Small intestine (tissue), 16 donors: ENCODE measurements at places on chromosomes 2 and 18. TPM values are rescaled to one million over a fixed set of nuclear protein-coding genes. Genes with fewer than 3 reads are reported as not detected.

GRCh38 chr2:134648586-134648985 lies 70.2 kb downstream of the TMEM163 start:
- no peak for DNase-seq

Gene KCNJ13
- polyA plus RNA-seq: 55.9 TPM

DNA sequence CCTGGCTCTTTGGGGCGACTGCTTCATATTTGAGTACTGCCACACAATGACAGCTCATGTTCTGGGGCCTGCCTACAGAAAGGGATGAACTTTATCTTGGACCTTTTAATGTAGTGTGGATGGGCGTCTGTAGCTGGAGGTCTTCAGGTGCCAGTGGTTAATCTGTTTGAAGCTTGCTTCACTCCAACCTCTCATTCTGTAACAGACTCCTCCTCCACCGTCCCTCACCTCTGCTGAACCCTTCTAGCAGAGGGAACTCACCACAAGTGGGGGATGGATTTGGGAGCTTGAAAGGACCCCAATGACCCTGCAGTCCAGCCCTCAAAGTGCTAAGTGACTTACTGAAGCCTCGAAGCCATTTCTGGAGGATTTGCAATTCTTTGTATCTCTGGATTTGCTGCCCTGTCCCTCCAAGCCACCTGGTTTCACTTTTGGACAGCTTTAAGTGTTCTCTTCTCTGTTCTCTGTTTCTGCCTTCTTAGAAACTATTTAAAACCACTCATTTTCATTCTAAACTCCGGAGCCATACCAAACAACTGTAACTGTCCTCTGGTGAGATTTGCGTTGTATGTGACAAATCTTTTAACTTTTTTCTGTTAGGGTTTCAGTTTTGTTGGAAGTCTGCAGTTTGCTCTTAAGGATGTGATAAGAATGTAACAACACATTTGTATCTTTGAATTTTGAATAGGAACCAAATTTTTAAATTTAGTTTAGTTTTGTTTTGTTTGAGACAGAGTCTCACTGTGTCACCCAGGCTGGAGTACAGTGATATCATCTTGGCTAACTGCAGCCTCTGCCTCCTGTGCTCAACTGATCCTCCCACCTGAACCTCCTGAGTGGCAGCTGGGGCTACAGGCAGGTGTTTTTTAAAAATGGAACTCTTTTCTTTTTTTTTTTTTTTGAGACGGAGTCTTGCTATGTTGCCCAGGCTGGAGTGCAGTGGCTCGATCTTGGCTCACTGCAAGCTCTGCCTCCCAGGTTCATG lies 37.0 kb upstream of the CASP8 start:
- DNase-seq: no peak

Gene PFN4
- not detected for polyA plus RNA-seq

Gene TSPYL6
- polyA plus RNA-seq: 0.06 TPM

Gene GALNT5
- 0.67 TPM for polyA plus RNA-seq

Gene MSTN
- polyA plus RNA-seq: not detected

DNA sequence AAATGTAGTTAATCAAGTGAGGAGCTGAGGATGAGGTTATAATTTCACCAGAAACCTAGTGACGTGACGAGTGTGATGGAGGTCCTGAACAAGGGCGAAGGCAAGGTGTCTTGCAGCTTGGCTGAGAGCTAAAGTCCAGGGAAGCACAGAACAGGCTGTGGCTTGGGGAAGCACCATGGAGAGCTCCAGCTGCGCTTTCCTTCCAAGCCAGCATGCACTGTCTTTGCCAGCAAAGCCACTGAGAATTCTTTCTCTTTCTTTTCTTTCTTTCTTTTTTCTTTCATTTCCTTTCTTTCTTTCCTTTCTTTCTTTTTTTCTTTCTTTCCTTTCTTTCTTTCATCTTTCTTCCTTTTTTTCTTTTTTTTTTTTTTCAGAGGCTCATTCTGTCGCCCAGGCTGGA lies 239.3 kb downstream of the FBXO15 start:
- no peak for DNase-seq

GRCh38 chr2:213161759-213162515 lies 10.5 kb upstream of the IKZF2 start:
- no peak for DNase-seq

Gene COL3A1
- polyA plus RNA-seq: 648 TPM

- DNase-seq: peak; percentile 99
These were observed 114.5 kb downstream of the RNF144A start for GRCh38 chr2:7031547-7032245.

Gene FAM237A
- polyA plus RNA-seq: not detected

DNA sequence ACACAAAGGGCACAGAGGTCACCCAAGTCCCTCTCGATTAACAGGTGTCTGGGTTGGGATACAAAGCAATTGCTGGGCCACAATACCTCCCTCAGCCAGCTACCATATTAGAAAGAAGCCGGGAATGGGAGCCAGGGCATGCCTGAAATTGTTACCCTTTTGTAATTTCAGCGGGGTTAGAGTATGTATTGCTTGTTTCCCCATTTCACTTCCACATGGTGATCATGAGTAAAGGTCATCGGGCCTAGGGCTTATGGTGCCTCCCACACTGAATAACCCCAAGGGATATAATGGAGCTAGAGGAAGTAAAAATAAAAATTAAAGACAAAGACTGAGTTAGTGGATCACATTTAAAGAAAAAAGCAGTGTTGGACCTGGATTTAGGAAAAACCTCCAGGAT lies 437.2 kb upstream of the KLHL29 start:
- no peak for DNase-seq

DNA sequence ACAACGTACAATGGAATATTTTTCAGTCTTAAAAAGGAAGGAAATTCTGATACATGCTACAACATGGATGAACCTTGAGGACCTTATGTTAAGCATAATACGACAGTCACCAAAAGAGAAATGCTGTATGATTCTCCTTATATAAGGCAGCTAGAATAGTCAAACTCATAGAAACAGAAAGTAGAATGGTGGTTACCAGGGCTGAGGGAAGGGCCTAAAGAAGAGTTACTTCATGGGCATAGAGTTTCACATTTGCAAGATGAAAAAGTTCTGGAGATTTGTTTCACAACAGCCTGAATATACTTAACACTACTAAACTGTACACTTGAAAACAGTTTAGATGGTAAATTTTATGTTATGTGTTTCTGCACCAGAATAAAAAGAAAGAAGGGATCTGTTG lies 113.3 kb downstream of the GALNT1 start:
- DNase-seq: no peak

- DNase-seq: peak; percentile 95
These were observed 1.1 kb downstream of the EPC2 start for GRCh38 chr2:148645539-148646230.

Gene GTF2A1L
- not detected for polyA plus RNA-seq

- DNase-seq: peak; percentile 90
These were observed 31.4 kb downstream of the ZCCHC2 start for GRCh38 chr18:62554061-62554815.

Gene PLGLB2
- 1.1 TPM for polyA plus RNA-seq

Gene LIMS4
- 0.87 TPM for polyA plus RNA-seq

Gene ARHGEF4
- not detected for polyA plus RNA-seq

DNA sequence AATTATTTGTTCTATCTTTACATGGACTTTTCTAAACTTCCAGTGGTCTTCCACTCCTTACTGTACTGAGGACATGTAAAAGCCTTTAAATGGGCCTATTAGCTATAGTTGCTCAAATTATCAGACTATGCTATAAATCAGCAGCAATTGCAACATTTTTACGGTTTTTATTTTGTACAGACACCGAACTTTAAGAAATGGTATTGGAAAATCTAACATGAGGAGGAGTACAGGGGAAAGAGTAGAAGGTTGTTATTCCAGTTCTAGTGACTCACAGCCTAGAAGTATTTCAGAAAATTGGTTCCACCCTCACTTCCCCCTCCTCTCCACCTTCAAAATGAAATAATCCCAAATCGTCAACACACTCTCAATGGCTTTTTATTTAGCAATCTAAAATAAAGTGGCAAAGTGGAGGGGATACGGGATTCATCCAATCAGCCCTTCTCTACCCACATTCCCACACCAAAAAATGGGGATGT lies 1.1 kb downstream of the NCKAP1 start:
- peak; percentile 48 for DNase-seq

GRCh38 chr2:51595836-51596235 lies 563.9 kb upstream of the NRXN1 start:
- no peak for DNase-seq

GRCh38 chr2:12861344-12861930 lies 144.7 kb downstream of the TRIB2 start:
- DNase-seq: peak; percentile 12

DNA sequence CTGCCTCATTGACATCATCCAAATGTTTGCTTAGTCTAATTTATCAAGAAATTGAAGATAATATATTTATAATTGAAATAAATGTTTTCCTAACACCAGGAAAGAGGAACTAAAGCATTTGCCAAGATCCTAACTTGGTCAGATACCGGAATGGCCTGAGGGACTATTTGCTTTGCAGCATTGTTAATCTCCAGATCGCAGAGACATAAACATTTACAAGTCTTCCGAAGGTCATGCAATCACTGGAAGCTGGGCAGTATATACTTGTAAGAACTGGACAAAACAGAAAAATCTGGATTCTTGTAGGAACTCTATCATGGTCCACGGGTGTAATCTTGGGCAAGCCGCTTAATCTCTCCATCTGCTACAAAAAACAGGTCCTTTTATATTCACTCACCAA lies 42.2 kb downstream of the CYBRD1 start:
- DNase-seq: no peak

DNA sequence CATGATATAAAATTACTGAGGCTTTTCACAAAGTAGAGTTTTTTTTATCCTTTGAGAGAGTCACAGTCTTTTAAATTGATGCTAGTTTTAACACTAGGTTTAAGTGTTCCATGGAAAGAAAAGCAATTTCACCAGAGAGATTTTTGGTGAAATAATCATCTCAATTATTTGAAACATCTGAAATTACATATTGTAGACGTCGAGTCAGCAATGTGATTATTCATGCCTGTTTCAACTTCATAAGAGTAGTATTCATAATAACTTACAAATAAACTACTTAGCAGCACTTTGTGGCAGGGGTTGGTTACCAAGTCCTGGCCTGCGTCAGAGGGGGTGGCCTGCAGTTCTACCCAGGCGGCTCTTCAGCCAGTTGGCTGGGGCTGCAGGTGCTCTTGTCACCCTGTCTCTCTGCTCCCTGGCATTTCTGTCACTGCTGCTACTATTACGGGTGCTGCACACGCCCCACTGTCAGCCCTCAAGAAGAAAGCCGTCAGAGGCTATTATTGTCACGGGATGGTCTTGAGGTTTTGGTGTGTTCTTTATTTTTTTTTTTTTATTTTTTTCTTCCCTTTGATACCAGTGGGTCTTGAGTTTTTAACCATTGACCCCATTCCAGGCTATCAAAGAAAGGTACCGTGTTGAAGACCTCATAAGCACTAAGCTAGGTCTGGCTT lies 50.4 kb downstream of the MALT1 start:
- no peak for DNase-seq

DNA sequence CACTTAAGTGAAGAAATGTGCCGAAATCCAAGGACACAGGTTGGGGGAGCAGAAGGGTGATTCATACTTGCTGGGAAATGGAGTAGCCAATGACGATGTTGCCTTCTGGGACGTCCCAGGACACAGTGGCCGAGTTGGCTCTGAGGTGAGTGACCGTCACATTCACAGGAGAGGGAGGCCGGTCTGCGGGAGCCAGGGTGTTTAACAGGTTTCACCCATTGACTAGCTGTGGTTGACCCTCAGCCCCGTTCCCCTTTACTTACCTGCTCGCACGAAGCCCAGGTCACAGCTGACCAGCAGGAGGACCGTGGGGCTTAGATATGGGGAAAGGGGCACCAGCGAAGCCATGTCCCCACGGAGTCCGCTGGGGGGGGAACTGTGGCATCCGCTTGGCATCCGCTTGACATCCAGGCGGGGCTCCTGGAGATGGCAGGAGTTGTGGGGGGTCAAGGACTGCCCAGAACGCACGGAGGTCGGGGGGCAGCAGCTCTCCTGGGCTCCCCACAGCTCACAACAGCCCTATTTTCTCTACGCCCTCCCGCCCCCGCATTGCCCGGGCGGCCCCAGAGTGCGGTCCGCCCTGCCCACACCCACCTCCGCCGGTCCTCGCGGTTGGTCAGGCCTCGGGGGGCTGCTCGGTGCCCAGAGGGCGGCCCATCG lies 586 bp downstream of the FNDC4 start:
- no peak for DNase-seq

Gene RBMS1
- polyA plus RNA-seq: 5.4 TPM

Gene KIAA2012
- 0.07 TPM for polyA plus RNA-seq

Gene RAMP1
- 61.6 TPM for polyA plus RNA-seq

DNA sequence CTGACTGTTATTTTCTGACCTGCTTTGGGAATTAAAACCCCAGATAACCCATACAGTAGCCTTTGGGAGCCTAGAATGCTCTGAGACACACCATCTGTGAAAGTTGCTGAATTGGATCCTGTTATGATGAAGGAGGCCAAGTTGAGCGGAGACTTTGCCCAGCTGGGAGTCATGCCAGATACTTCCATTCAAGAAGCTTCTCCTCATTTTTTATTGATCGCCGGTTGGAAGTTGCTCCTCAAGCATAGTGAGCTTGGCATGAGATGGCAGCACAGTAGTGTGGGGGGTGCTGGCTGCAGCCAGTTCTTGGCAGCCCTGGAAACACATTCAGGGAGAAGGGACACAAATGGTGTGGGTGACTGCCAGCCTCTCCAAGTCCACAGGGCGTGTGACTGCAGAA lies 270.7 kb upstream of the NRP2 start:
- DNase-seq: peak; percentile 93

DNA sequence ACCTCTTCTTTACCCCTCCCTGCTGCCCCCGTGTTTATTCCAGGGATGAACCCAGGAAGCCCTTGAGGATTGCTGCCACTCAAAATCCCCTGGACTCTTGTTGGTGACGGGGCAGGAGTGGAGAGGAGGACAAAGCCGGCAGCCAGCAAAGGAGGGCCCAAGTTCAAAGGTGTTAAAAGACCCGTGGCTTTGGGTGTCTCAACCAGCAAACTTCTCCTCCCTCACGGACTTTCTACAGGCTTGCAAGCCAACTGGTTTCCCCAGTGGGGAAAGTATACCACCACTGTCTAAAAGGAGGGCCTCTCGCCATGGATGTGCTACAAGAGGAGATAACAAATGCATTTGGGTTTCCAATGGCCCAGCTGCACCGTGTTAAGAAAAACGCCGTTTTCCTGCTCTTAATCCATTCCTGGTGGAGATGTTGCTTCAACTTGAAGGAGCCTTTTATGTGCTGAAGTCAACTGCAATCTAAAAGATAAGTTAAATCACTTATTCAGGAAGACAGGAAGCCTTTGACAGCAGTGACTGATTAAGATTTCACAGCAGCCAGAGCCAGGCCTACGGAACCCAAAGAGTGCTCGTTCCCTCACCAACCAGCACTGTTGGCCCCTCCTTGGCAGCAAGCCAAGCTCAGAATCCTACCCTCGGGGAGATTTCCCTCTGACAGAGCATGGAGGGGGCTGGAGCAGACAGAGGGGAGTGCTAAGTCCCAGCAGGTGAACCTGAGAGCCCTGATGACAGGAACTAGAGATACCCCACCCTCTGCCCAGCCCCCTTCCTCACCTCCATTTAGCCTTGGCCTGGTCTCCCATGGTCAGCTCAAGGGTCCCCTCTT lies 57.8 kb downstream of the ZBTB7C start:
- DNase-seq: no peak

- DNase-seq: no peak
These were observed 1.7 kb downstream of the D2HGDH start for GRCh38 chr2:241736111-241736510.
